ENCODE measurements at places on chromosomes 1 and 21.

GRCh38 chr1:223068900-223069665 is 74.0 kb downstream of the TLR5 start:
- DNase-seq = no peak

- DNase-seq = no peak
Measured at GRCh38 chr1:37156646-37157045, 122.3 kb upstream of the GRIK3 start.

DNA sequence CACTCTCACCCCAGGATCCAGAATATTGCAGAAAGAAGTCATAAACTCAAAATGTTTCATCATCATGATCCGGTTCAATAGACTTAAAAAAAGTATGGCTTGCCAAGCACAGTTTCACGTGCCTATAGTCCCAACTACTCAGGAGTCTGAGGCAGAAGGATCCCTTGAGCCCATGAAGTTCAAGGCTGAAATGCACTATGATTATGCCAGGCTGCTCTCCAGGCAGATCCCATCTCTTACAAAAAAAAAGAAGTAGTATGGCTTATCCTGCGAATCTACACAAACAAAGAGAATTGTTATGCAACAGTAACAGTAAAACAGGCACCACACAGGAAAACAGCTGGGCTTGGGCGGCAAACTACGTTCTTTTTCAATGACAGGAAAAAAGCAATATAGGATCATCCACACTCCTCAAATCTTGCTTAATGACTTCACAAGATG is 76.2 kb downstream of the EIF4G3 start:
- no peak for DNase-seq

DNA sequence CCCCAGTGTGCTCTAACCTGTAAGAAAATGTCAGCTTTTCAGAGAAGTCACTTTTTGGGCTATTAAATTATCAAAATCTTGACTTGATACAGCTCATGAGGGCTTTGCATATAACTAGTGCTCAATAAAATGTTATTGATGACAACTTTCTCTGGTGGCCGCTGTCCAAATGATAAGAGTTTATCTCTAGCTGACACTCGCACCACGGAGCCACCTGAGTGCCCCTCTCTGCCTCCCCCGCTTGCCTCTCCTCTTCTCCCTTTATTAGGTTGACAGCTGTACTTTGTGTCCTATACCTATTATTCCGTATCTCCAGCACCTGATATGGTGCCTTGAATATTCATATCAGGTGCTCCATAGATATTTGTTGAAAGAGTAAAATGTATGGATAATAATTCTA is 82.8 kb downstream of the PHTF1 start:
- DNase-seq = no peak

DNA sequence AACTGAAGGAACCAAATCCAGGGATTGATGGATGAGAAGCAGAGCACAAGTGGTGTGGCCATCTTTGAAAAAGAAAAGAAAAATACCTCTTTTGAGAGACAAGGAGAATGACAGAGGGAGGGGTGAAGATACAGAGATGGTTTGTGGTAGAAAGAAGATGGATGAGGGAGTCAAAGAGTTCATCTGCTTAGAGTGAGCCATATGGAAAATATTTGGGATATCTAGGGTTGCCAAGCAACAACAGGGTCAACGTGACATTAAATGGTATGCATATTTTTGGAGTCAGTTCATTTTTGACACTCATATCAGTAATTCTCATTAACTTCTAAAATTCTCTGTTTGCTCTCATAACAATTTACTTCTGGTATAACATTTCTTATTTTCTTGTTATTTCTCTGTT is 50.7 kb downstream of the MACF1 start:
- no peak for DNase-seq

DNA sequence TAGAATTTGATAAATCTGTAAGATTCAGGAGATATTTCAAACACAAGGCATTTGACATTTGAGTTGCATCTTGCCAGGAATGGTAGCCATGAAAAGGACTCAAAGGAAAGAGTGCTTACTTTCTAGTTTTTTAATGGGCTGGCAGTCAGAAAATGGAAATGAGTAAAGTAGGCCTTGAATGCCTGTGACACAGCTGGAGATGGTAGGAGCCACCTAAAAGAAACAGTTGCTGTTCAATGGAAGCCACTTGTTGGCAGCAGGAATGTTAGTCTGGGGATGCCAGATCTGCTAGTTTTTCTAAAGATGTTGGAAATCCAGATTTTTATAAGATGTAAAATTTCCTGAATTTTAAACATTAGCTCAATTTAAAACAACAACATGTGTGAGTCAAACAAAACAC is 43.6 kb downstream of the CACHD1 start:
- DNase-seq = no peak

Measured in astrocyte of the spinal cord (primary cell).